Fibroblast of skin of scalp (primary cell): ENCODE measurements at places on chromosomes 12 and 14.
A peak's percentile ranks its signal among the peaks of the same experiment; 100 is the strongest.

DNA sequence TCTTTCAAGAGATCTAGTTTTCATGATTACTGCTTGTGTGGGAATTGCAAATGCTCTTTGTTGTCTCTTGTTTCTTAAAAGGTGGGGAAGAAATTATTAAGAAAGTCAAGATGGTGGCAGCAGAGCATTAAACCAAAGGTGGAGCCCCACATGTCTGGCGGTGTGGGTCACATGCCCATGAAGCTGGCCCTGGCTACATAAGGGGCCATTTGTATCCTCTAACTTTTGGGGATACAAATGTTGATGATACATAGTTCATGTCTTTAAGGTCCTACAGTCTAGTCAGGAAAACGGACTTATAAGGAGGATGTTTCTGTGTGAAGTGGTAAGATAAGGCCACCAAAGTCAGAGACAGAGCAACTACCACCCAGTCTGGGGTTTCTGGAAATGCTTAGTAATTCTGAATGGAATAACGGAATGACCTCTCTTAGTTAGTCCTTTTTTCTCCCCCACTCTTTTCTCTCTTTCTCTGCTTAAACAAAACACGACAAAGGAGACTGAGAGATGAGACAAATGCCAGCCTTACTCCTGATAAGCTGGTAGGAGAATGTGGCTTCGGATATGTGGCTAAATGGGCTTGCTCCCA lies 39.9 kb upstream of the PTHLH start:
- DNase-seq = no peak

DNA sequence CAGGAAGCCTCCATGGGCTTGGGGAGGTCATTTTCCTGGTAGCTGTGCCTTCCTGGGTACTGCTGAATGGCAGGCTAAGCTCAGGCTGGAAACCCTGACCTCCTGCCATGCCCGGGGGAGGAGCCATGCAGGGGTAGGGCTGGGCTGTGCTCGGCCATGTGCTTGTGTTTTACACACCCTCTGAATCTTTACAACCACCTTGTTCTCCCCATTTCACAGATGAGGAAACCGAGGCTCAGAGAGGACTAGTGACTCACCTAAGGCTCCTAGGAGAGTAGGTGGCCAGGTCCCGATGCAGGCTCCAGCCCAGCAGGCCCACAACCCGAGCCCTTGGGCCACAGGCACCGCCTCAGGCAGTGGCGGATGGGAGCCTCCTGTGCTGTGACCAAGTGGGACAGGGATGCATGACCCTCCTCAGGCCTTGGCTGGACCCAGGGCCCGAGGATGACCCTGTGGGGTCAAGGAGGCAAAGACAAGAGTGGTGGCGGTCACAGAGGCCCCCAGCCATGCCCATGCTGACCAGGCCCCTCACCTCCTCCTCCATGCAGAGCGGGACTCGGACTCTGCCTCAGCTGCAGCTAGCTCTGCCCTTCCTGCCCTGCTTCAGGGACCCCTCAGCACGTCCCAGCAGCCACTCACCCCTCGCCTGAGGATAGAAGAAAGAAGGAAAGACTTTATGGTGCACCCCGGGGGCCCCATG lies 136.1 kb downstream of the CALM1 start:
- DNase-seq = no peak

- DNase-seq = peak; percentile 82
Measured at GRCh38 chr14:54577977-54578376, 11.0 kb downstream of the SAMD4A start.

DNA sequence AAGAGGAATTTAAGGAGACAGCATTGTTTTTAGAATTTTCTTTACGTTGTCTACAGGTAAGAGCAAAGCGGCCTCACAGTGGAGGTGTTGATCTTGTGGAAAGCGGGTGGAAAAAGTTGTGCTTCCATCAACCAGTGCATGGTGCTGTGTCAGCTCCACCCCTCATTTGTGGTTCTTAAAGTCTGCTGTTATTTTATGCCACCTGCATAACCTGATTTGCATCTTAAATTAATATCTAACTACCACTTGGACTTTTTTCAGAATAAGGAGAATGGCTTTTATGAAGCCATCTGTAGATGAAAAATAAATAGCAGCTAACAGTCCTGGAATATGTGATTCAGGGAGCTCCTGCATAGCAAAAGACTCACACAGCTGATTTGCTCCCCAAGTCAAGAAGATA lies 135.1 kb downstream of the SNAPC1 start:
- DNase-seq = no peak

DNA sequence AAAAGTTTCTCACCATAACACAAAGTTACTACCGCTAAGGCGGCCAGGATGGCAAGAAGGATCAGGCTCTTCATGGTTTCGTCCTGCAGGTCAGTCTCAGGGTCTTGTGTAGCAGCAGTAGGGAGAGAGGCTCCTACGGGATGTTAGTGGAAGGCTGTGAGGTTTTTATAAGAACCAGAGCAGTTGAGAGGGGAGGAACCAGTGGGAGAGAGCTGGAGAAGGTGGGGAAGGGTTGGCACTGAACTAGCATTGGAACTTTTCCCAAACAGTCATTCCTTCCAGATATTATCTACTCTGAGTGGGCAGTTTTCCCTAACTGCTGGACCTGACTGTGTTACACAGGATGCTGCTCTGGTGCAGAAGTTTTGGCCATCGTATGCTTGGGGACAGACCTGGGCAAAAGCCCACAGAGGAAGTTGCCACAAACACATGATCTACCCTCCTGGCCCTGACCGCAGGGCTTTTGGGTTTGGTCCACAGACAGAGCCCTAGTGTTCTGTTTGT lies at the start of gene MGP:
TSS of gene MGP (minus strand) at position 137 of the 504 bp plus-strand sequence. CDS start at position 74, 63 bp downstream.
- DNase-seq = peak; percentile 24

DNA sequence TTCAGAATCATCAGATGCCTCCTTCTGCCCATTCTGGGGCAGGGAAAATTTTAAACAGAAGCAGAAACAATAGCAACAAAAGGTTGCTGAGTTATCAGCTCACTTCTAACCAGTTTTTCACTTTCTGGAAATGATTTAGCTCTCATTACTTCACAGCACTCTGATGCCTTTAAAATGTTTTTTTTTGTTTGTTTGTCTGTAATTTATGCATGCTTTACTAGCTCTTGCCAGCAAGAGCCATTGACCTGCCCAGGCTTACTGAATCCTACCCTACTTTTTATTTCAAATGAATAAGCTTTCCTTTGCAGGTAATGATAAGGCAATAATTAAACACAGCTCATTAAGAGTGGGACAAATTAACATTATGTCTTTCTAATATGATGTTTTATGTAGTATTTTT lies 466.1 kb upstream of the NOVA1 start:
- no peak for DNase-seq

DNA sequence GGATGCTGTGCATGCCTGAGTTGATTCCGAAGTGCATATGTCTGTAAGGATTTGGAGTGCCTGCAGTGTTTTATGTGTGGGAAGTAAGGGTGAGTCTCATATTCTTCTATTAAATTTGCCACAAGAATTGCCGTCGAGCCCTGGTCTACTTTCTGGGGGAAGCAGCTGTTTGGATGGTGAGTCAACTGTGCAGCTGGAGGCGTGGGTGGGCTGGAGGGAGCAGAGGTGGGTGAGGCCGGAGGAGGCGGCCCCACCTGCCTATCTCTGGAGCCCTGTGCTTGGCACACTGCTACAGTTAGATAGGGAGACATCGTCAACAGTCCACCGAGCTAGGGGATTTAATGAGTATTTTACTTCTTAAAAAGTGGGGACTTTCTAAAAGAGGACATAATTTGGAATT lies 9.7 kb downstream of the GLRX5 start:
- no peak for DNase-seq

DNA sequence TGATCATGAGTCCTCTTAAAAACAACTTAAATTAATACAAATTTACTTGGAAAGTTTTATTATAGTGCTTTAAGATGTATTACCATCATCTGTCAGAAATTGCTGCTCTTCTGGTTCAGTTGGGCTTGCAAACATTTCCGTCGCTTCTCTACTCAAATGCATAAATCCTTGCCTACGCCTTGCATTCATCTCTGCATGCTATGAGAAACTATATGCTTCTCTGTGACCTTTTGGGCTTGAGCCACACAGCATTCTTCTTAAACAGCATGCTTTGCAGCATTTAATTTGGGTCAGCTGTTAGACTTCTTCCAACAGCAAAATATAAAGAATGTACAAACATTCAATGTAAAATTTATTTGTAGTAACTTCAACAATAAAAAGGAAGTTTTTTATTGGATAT lies 305.7 kb upstream of the FLRT2 start:
- no peak for DNase-seq

- no peak for DNase-seq
Measured at GRCh38 chr14:80927083-80927989, 14.2 kb downstream of the CEP128 start.

GRCh38 chr14:70002589-70003346 lies 123.6 kb downstream of the SMOC1 start:
- DNase-seq = no peak

- no peak for DNase-seq
Measured at GRCh38 chr14:70149596-70150165, 39.1 kb downstream of the SLC8A3 start.

DNA sequence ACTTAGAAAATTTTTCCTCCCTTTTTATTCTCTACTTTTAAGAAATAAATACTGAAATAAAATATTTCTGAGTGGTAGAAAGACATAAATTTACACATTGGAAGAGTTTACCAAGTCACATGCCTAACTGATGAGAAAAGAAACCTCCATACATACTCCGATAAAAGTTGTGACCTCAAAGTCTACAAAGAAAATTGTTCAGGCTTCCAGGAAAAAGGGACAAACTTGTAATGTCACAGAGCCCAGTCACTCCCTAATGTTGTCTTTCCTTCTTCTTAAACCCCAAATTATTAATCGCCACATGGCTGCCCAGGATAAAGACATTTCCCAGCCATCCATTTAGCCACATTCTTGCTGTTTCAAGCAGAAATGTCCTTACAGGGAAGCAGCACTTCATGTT lies 455.3 kb downstream of the MDGA2 start:
- peak; percentile 2 for DNase-seq

- DNase-seq = peak; percentile 34
Measured at GRCh38 chr12:90969346-90969745, 14.4 kb upstream of the CCER1 start.

DNA sequence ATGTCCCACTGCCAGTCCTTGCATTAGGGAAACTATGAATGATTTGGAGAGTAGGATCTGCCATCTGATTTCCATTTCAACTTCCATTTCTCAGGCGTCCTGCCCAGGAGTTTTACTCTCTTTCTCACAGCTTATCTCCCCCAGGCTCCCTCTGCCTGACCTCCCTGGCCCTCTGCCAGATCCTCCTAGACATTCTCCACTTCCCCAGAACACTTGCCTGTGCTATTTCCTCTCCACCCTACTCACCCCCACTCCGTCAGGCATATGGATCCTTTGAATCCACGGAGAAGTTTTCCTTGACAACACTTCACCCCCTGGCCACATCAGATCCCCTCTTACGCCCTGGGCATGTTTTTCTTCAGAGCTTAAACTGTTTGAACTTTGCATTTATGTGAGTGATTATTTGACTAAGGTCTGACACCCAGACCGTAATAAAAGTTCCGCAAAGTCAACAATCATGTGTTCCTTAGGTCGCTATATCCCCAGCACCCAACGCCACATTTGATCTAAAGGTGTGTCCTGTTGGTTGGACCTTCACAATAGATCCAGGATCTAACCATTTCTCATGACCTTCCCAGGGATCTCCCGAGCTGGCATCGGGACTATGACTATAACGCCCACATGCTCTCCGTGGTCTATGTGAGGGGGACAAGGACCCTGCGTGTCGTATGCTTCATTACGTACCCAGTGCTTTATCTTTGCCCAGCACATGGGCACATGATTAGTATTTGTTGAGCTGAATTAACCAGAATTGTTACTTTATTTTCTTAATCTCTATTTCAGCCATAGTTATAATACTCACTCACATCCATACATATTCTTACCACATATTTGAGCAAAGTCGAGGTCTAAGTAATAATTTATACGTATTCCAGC lies 255.8 kb upstream of the FOXN3 start:
- peak; percentile 12 for DNase-seq

- DNase-seq = no peak
Measured at GRCh38 chr12:93243382-93243688, 134.4 kb upstream of the NUDT4 start.

GRCh38 chr14:103767336-103767894 lies 51.8 kb downstream of the ZFYVE21 start:
- no peak for DNase-seq

DNA sequence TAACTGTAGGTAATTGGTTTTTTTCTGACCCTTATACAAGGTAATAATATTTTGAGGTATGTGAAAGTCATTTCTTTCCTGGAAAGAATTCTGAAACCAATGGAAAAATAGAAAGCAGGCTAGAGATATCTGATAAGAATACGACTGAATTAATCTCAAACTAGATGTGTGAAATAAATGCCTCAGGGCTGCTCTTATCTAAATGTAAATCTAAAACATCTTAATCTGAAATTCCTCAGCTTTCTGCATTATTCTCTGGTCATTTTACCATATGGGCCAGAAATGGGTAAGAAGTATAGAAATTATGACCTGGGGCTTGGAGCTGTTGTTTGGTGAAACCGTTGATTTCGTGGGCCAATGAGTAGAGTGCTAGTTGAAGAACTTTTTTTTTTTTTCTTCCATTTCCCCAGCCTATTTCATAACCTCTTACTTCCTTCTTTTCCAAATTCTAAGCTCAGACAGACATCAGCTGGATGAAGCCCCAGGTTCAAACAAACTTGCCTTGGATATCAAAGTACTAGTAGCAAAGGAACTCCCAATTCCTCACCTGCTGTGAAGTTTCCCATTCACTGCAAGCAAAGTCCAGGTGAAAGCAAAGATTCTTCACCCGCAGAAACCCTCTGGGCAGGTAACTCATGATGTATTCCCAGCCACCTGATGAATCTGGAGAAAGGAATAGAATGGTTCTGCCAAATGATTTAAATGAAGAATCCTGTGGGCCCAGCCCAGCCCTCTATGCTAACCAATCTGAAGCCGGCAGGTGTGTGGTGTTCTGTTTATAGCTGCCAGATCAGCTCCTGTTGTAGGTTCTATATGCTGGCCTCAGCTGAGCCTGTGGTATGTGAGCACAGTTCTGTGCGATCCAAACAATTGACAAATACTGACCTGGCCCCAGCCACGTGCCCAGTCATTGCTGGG lies 9.7 kb upstream of the FOS start:
- DNase-seq = no peak

GRCh38 chr12:14394317-14395073 lies 29.0 kb downstream of the ATF7IP start:
- peak; percentile 87 for DNase-seq

DNA sequence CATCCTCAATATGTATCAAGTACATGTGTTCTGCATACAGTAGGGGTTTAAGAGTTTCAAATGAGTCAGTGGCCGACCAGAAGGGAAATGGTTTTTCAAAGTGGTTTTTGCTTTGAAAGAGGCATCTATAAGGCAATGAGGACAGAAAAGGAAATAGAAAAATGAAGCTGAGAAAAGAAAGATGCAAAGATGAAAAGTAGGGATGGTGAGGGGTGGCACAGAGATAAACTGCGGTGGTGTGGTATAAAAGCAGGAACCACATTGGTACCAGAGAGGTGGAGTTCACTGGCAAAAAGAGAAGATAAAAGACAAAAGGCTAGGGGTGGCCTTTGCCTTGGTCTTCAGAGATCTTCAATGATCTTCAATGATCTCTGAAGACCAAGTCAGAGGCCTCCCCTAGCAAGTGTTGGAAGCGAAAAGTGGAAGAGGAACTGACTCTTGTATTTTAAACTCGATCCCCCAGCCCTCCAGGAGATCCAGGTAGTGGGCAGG lies 144.0 kb upstream of the KRR1 start:
- DNase-seq = no peak

GRCh38 chr12:42761086-42761485 lies 171.5 kb upstream of the PRICKLE1 start:
- DNase-seq = no peak

- DNase-seq = no peak
Measured at GRCh38 chr12:44942714-44943113, 66.6 kb upstream of the NELL2 start.
